Left lung (tissue), 14 donors: ENCODE measurements at places on chromosomes 4 and X. TPM values are rescaled to one million over a fixed set of nuclear protein-coding genes. Genes with fewer than 3 reads are reported as not detected.

Gene SPANXD
- total RNA-seq, result not detected

Gene REPS2
- total RNA-seq, result 15.7 TPM

Gene MAGED4
- 7.0 TPM for total RNA-seq

Gene SMIM10L2A
- 2.4 TPM for total RNA-seq

Gene GAGE12E
- not detected for total RNA-seq

Gene TENM3
- total RNA-seq, result 3.0 TPM

DNA sequence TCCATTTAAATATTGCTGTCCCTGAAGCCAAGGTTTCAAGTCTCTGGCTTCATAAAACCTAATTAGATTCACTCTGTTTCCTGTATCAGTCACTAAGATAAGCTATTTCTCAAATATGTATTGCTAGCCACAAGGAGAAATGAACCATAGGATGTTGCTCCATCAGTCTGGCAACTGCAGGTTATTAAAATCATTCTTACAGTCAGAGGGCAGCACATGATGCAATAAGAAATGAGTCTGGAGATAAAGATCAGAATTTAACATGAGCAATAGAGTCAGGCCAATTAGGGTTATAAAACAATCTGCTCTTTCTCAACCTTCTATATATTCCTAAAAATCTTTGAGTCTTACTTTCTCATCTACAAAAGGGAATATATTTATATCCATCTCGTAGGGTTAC lies 7.2 kb downstream of the PRKG2 start:
- no peak overlapping the region for H3K27ac ChIP-seq
- H3K4me1 ChIP-seq, result no peaks in the 10 kb centered on the region
- no peak for DNase-seq
- no peaks in the 10 kb centered on the region for H3K36me3 ChIP-seq
- H3K4me3 ChIP-seq, result no peak overlapping the region

DNA sequence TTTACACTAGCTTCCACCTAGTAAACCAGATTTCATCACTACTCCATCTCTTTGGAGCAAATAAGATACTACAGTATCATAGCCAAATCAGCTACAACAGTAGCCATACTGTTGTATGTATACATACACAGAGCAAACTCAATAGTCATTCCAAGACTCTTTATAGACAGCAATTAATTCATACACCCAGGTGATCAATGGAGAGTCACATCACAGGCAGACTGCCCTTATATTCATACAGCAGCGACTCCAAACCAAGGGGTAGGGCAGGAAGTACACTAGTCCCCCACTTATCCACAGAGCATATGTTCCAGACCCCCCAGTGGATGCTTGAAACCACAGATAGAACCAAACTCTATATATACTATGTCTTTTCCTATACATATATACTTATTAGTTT lies 76.6 kb downstream of the FBXW7 start:
- peak overlapping the region; percentile 40 for H3K27ac ChIP-seq
- H3K4me1 ChIP-seq, result no peaks in the 10 kb centered on the region
- H3K27me3 ChIP-seq, result no peaks in the 10 kb centered on the region
- H3K36me3 ChIP-seq, result no peaks in the 10 kb centered on the region
- no peak overlapping the region for H3K4me3 ChIP-seq

- no peaks in the 10 kb centered on the region for H3K4me1 ChIP-seq
- H3K36me3 ChIP-seq, result no peaks in the 10 kb centered on the region
- H3K27me3 ChIP-seq, result no peaks in the 10 kb centered on the region
- no peak overlapping the region for H3K27ac ChIP-seq
Observed at GRCh38 chr4:74751247-74751646, 43.1 kb downstream of the BTC start.

DNA sequence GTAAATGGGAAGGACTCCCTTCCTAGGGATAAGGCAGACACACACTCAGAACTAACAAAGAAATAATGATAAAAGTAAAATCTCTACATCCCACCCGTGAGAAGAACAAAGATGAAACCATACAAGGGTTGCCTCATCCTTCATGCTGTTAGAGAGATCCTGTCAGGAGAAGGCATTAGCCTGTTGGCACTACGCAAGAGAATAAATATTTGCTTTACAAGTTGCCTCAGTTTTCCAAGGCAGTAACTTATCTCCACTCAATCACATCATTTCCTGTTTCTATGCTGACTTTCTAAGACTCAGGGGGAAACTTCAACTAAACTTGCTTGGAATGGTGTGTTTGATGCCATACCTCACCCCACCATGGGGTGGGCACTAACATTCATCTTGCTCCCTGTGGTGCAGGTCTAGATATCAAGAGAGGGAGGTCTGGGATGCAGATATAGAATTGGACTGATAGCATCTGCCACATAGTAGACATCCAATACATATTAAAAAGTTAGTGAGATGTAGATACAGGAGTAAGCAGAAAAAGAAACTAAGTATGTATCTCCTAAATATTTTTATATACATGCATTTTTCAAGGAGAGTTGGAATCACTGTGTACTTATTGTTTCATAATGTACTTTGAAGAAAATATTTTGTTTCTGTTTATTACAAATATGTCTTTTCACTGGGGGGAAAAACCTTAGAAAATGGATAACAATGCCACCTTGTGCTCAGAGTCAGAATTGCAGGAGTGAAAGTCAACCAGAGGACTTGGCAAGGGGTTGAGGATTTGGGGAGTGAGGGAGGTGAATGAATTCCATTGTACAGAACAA lies 57.2 kb upstream of the BEX4 start:
- H3K27ac ChIP-seq, result no peak overlapping the region
- H3K27me3 ChIP-seq, result no peaks in the 10 kb centered on the region
- H3K4me3 ChIP-seq, result no peak overlapping the region
- no peaks in the 10 kb centered on the region for H3K36me3 ChIP-seq
- H3K4me1 ChIP-seq, result no peaks in the 10 kb centered on the region

DNA sequence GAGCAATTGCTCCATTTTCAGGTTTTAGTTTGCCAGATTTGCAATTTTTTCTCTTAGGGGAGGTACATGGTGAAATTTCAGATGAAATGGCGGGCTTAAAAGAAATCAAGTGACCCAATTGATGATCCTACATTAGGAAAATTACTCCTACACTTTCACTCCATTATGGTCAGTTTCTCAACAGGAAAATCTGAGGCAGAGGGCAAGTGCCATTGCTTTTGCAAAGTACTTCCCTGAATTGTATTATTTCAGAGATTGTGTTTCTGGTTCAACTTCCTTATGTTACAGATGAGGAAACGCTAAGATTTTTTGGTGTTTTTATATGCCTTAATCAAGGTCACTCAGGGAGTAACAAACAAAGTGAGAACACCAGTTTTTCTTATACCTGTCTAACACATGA lies 302.2 kb downstream of the ARAP2 start:
- no peaks in the 10 kb centered on the region for H3K4me1 ChIP-seq
- no peak overlapping the region for H3K4me3 ChIP-seq
- H3K27me3 ChIP-seq, result no peaks in the 10 kb centered on the region
- no peaks in the 10 kb centered on the region for H3K36me3 ChIP-seq
- H3K27ac ChIP-seq, result no peak overlapping the region

- H3K36me3 ChIP-seq, result peaks cover 38% of the 10 kb centered on the region
- H3K4me3 ChIP-seq, result no peak overlapping the region
- DNase-seq, result no peak
- H3K27me3 ChIP-seq, result no peaks in the 10 kb centered on the region
- H3K27ac ChIP-seq, result no peak overlapping the region
Observed at GRCh38 chr4:122364700-122365404, 14.0 kb upstream of the ADAD1 start.

DNA sequence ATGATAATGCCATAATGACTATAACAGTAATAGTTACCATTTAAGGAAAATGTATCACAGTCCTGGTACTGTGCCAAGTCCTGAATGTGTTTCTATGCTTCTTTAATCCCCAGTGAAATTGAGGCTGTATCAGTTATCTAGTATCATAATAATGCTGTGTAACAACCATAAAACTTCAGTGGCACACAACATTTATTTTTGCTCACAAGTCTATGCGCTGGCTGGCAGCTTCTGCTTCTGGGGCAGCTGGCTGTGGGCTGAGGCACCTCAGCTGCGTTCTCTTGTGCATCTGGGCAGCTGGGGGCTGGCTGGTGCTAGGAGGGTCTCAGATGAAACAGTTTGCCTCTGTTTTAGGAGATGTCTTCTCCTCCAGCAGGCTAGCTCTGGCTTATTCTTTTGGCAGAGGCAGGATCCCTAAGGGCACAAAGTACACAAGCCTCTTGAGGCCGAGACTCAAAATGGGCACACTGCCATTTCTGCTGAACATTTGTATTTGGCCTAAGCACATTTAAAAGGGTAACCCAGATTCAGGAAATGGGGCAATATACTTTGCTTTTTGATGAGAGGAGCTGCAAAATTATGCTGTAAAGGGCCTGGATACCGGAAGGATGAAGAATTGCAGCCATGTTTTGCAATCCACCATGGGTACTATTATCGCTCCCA lies 62.6 kb upstream of the DHX15 start:
- peaks cover 4% of the 10 kb centered on the region for H3K4me1 ChIP-seq
- no peaks in the 10 kb centered on the region for H3K27me3 ChIP-seq
- DNase-seq, result no peak

GRCh38 chr4:80196922-80197573 lies at the start of gene PRDM8:
TSS of gene PRDM8 (plus strand) at chr4:80197503. CDS start at chr4:80200081, 2,578 bp downstream.
- H3K27ac ChIP-seq, result peak within 1 kb of the TSS; percentile 8
- DNase-seq, result no peak
- H3K36me3 ChIP-seq, result no peaks in the 10 kb centered on the region
- peaks cover 8% of the 10 kb centered on the region for H3K4me1 ChIP-seq
- peaks cover 88% of the 10 kb centered on the region for H3K27me3 ChIP-seq
- H3K4me3 ChIP-seq, result peak within 1 kb of the TSS; percentile 40

DNA sequence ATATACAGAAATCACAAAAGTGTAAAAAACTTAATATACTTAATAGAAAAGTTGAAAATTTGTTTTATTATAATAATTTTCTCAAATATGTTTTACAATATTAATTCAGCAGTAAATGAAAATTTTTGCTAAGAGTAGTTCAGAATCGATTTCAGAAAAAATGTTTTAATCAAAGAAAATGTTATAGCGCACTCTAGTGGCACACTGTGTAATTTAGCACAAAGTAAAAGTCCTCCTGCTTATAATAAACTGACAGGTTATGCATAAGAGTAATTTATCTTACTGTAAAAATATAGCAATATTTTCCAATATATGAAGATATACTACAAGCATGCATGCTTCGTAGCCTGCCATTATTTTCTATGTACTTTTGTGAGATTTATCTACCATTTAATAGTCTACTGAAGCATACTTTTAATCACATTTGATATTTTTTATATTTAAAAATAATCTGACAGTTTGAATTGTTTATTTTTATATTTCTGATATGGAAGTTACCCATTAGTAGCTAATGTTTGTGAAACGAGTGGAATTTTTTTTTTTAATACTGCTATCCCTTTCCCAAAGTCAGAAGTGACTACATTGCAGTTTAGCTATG lies 217.9 kb upstream of the KLHL4 start:
- peak; percentile 5 for DNase-seq
- no peaks in the 10 kb centered on the region for H3K4me1 ChIP-seq
- no peak overlapping the region for H3K27ac ChIP-seq
- H3K27me3 ChIP-seq, result no peaks in the 10 kb centered on the region

DNA sequence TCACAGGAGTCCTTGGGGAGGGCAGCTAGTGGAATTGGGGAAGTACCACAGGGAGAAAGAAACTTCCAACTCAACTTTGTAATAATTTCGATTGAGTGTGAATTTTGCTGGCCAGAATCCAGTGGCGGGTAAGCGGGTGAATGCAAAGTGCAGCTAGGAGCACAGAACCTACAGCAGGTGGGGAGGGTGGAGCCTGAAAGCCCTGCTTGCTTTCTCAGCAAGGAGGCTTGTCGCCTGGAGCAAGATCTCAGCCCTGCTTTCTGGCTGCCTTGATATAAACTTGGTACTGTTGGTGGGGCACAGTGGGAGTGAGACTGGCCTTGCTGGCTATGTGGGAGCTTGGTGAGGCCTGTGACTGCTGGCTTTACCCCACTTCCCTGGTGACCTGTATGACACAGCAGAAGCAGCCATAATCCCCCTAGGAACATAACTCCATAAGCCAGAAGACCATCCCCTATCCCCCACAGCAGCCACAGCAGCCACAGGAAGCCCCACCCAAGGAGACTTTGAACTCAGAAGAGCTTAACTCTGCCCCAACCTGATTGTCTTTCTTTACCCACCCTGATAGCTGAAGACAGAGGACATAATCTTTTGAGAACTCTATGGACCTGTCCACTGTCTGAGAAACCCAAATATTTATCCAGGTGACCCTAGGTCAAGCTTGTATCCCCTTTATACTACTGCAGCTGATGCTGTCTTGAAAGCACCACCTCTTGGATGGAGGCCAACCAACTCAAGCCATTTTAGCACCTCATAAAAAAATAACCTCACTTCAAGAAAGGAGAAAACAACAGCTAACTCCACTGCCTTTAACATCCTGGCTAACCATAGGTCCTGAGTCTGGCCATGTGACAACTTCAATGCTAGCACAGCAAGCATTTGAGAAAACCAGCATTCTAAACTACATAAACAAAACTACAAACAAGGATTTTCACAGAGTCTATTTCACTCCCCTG lies 87.2 kb upstream of the PDE5A start:
- no peak overlapping the region for H3K27ac ChIP-seq
- DNase-seq, result no peak
- H3K4me1 ChIP-seq, result no peaks in the 10 kb centered on the region
- no peaks in the 10 kb centered on the region for H3K36me3 ChIP-seq

DNA sequence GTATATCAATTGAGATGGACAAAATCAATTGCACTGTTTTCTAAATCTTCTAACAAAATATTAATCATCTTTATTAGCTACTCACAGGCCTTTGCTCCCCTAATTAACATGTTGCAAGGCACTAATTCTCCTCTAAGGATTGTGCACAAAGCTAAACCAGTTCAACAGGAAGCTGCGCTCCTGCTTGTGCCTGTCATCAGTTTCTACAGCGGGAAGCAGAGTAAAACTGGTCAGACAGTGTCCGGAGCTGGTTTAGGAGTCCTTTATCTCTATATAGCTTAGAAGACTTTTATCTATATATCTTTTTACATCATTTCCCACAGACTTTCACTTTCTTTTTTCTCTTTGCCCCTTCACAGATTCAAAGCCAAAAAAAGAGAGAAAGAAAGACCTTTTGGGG lies 79.1 kb downstream of the ELOVL6 start:
- H3K36me3 ChIP-seq, result no peaks in the 10 kb centered on the region
- H3K4me1 ChIP-seq, result peaks cover 2% of the 10 kb centered on the region
- no peak for DNase-seq
- no peaks in the 10 kb centered on the region for H3K27me3 ChIP-seq
- no peak overlapping the region for H3K27ac ChIP-seq
- H3K4me3 ChIP-seq, result no peak overlapping the region

DNA sequence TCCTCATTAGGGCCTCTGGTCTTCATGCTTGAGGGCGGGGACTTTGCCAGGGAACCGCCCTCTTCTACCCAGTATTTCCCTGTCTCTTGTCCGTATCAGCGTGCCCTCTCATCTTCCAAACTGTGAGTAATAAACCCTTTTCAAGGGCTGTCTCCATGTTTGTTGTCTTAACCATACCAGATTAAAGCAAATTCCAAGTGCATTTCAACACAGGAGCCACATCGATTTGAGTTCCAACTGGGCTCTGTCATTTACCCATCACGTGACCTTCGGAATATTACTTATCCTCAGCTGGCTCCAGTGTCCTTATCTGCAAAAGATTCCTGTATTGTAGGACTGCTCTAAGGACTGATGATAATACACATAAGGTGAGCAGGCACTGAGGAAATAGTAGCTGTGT lies 6.4 kb upstream of the PHEX start:
- DNase-seq, result no peak
- no peaks in the 10 kb centered on the region for H3K4me1 ChIP-seq
- no peaks in the 10 kb centered on the region for H3K27me3 ChIP-seq
- no peak overlapping the region for H3K4me3 ChIP-seq

- DNase-seq, result no peak
- H3K4me3 ChIP-seq, result no peak overlapping the region
- H3K4me1 ChIP-seq, result no peaks in the 10 kb centered on the region
- no peaks in the 10 kb centered on the region for H3K27me3 ChIP-seq
- no peaks in the 10 kb centered on the region for H3K36me3 ChIP-seq
Observed at GRCh38 chr4:86386817-86387415, 27.1 kb upstream of the MAPK10 start.

GRCh38 chrX:17390419-17390850 lies 15.4 kb downstream of the NHS start:
- H3K4me1 ChIP-seq, result no peaks in the 10 kb centered on the region
- H3K36me3 ChIP-seq, result no peaks in the 10 kb centered on the region
- H3K27ac ChIP-seq, result no peak overlapping the region
- no peaks in the 10 kb centered on the region for H3K27me3 ChIP-seq
